ENCODE measurements at places on chromosomes 13 and 19. TPM values are rescaled to one million over a fixed set of nuclear protein-coding genes. Genes with fewer than 3 reads are reported as not detected.

DNA sequence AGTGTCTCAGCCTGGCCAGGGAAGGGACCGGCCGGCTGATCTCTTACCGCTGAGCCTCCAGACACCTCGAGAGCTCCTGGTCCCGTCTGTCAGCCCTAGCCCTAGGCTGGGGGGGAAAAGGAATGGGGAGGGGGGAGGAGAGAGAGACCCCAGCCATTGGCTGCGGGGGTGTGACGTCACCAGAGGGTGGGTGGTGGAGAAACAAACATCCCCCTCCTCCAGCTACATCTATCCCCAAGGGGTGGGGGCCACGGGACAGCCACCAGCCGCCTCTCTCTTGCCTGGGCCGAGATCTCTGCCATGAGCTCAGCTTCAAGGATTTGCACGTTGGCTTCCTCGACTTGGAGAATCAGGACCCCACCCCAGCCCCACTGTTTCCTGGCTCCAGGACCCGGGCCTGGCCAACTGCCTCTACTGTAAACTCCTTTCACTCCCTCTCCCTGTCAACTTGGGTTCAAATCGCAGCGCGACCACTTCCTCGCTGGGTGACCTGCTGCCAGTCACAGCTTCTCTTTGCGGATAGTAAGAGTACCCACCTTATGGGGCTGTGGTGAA, at the start of gene PRX:
Gene PRX (minus strand): TSS at position 88 of the 555 bp plus-strand sequence. CDS start 5,446 bp downstream, outside the sequence.
- no peak for DNase-seq

The ZSCAN22 gene
- 3.6 TPM for total RNA-seq

- no peak for DNase-seq
These were observed 1628.3 kb downstream of the PCDH9 start for GRCh38 chr13:65601855-65602254.

The TGFBR3L gene
- total RNA-seq: 1.1 TPM

DNA sequence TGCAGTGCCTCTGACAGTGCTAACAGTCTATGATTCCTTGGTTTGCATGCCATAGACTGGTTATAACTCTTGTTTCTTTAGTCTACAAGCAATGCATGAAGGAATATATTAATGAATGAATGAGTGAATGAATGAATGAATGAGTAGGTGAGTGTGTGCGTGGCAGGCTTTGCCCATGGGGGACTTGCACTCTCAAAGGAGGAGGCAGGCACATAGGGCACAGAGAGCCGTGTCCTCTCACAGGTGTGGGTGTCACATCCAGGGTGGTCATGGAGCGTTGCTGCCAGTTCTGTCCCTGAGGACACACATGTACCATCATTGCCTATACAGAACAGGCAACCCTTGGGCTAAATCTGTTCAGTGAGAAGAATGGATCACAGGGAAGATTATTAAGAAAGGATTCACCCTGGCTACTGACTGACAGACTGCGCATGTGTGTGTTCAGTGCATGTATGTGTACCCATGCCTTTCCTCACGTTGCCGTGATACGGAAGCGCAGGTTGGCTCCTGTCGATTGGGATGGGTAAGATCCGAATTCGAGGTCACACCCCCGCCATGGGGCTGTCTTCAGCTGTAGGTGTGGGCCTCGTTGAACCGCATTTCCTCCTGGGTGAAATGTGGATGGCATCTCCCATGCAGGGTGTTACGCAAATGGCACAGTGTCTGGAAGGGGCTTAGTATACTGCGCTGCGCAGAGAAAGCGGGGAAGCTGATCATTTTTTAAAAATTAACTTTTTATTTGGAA, 161.4 kb downstream of the STK24 start:
- DNase-seq: no peak

GRCh38 chr19:46374536-46375475, 27.9 kb downstream of the PPP5C start:
- DNase-seq: no peak

GRCh38 chr19:46413262-46414031, at the start of gene CCDC8:
CCDC8 (minus strand) TSS chr19:46413564; CDS start chr19:46412810, 754 bp downstream.
- DNase-seq: no peak

DNA sequence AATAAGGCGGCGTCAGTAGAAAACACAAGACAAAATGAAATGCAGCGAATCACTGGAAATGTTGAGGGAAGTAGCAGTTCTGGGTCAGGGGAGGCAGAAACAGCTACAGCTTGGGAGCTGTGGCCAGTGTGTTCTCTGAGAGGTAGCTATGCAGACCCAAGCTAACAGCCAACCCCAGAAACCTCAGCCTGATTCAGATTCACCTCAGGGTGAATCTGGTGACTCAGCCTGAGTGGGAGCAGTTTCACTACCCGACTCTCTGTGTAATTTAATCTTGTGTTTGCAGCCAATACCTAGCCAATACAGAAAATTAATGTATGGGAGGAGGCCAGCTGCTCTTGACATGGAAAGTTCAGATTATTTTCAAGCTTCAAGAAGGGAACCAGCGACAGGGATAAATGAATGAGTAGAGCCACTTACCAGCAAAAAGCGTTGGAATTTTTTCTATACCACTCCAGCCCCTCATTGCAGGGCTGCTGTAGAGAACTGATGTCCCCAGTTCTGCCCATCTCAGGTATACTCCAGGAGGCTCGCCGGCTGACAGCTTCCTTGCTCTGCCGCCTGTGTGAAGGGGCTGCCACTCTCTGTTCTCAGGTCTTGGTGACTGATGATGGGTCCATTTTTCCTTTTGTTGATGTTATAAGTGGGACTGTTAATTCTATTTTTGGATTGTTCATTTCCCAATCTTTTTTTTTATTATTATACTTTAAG, 8.9 kb downstream of the IGFL3 start:
- peak; percentile 88 for DNase-seq

- no peak for DNase-seq
These were observed 752.8 kb downstream of the LIG4 start for GRCh38 chr13:107462501-107462900.

DNA sequence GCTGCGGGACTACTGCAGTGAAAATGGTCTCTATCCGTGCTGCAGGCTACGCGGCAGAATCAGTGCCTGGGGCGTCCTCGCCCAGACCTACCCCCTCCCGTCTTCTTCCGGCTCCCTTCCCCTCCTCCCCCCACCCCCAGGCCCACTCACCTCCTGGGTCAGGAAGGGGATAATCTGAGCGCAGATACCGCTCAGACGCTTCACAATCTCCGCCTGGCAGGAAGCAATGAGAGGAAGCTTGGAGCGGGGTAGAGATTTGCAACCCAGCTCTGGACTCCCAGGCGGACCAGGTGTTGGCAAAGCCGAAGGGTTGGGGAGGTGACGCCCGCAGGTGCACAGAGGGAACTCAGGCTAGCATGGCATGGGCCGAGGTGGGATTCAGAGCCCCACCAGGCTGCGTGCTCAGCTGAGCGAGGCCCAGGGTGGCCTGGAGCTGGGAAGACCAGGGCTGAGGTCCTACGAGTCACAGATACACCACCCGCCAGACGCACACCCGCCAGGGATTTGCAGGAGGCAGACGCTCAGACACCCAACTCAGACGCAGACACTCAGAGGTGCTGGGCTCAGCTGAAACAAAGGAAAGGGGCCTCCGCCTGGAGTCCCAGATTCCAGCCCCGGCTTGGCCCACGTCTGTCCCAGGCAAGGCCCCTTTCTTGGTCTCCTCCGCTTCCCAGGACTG, 4.1 kb downstream of the TLE2 start:
- no peak for DNase-seq

GRCh38 chr19:10636304-10636972, 11.1 kb downstream of the SLC44A2 start:
- no peak for DNase-seq

GRCh38 chr13:71659404-71659803, 207.6 kb downstream of the DACH1 start:
- no peak for DNase-seq

The ETV2 gene
- total RNA-seq: not detected

The SUPT5H gene
- 97.7 TPM for total RNA-seq

DNA sequence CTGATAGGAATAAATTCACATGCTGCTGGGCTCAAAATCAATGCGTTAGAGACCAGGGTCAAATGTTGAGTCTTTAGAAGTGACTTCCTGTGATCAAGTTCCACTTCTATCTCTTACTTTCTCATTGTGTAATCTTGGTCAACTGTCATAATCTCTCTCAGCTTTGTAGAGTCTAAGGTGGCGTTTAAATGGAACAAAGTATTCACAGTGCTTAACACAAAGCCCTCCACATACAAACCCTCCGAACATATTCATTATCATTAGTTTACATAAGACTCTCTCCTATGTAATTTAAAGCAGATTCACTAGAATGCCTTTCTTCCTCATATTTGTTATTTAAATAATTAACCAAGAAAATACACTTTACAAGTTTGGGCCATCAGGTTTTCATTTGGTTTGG, 1044.1 kb downstream of the EFNB2 start:
- no peak for DNase-seq

GRCh38 chr13:51916962-51917361, 55.2 kb downstream of the CCDC70 start:
- no peak for DNase-seq

DNA sequence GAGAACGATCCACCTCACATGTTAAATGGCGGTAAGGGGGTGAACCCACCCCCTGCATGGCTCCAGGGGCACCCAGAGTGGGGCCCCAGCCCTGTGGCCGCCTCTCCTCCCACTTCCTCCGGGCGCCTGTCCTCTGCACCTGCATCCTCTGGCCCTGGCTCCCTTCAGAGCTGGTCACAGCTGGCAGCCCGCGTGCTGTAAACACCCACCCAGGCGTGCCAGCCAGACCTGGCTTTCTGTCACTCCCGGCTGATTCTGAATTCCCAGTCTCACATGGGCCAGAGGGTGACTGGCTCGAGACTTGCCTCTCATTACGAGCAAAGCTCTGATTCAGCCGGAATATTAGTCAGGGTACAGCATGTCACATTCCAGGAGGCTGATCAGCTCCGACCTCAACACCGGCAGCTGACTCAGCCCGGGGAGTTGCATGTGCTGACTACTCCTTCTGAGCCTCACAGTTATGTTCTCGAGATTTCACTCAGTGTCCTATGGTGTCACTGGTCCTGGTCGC, 75.1 kb downstream of the GNG7 start:
- peak; percentile 99 for DNase-seq

DNA sequence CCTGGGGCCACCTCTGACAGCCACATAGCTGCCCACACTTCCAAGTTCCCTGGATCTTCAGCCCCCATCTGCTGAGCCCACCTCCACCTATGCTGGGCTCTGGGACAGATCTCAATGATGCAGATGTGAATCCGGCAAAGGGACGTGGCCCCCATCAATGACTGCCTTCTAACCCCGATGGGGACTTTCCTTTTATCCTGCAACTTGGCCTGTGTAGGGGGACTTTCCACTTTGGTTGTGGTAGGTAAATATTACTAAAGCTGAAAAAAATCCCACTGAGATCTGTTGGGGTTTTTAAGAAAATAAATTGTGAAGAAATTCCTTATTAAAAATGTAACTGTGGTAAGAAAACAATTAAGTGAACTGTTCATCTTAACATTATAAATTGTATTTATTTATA, 20.8 kb upstream of the ASPDH start:
- no peak for DNase-seq

The SIGLEC8 gene
- total RNA-seq: not detected

DNA sequence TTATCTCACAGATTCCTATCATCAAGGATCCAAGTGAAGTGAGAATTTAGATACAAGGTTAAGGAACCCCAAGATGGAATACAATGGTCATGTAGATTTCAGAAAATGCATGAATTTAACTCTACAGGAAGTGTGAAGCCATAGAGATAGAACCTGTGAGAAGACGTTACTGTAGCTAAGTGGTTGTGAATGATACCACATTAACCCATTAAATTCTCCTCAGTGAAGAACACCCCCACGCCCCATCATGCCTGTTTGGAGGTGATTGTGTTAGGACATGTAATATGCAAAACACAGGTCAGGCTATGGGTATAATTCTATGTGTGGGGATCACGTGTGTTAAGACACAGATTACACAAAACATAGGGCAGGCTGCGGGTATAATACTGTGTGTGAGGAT, 1166.7 kb downstream of the EFNB2 start:
- no peak for DNase-seq

DNA sequence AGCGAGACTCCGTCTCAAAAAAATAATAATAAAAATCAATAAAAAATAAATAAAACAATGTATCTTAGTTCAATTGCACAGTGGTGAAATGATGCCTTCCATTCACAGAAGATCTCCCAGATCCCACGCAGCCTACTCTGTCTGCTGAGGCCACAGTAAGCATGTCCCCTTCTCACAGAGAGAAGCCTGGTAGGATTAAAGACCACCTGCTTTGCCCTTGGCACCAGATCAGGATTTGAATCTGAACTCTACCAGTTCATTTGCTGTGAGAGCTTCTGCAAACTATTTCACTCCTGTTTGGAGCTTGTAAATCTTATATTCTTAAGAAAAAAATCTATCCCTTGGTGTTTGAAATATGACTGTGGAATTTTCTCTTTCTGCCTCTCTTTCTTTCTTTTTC, 2.2 kb upstream of the SLC7A1 start:
- DNase-seq: no peak

GRCh38 chr19:18424122-18424889, 5.1 kb downstream of the SSBP4 start:
- no peak for DNase-seq

DNA sequence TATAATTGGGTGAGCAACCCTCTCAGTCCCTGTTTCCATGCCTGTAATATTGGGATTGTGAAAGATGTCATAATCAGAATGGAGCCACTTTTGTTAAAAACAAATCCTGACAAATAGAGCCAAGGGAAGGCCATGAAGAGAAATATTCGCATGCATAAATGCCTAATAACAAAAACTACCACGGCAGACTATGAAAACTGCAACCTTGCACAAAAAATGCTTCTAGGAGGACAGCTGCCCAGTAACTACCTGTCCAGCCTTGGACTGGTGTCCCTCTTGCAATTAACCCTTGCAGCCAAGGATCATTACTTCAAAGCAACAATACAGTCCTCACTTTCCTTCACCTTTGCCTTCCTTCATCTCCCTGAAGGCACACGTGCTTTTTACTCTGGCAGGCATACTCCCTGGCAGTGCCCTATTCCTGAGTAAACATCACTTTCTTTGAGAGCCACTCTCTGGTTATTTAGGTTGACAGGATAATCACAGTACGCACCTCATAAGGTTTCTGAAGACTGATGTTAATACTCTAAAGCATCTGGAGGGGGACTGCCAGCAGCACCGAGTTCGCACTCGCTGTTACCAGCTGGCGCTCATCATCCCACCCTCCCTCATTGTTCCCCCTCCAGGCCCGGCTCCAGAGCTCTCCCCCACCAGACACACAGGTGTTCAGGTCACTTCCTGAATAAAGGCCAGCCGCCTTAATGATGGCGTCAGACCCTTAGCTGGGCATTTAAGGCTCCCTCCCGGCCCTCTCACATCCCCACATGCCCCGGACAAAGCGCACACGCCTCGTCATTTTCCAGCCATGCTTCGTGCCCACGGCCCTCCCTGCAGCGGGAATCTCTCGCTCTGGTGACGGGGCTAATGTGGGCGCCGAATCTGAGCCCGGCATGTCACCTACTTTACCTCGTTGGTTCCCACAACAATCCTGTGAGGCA, 57.3 kb downstream of the CDADC1 start:
- DNase-seq: no peak

GRCh38 chr13:107387525-107387924, 819.6 kb upstream of the ARGLU1 start:
- no peak for DNase-seq

The EVI5L gene
- total RNA-seq: 20.7 TPM

Measured in M059J (cell line).